ENCODE measurements at places on chromosomes 13 and 19.

DNA sequence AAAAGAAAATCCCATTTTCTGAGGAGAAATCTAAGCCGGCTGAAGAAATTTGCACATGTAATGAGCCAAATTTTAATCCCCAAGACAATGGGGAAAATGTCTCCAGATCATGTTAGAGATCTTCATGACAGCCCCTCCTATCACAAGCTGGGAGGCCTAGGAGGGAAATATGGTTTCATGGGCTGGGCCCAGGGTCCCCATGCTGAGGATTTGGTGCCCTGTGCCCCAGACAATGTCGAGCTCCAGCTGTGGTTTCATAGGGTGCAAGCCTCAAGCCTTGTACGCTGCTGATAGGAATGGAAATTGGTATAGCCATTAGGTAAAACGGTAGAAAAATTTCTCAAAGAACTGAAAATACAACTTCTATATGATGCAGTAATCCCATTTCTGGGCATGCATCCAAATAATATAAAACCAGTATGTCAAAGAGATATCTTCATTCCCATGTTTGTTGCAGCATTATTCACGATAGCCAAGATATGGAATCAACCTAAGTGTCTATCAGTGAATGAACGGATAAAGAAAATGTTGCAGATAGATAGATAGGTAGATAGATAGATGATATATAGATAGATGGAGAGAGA, 19.3 kb upstream of the FREM2 start:
- DNase-seq = no peak

DNA sequence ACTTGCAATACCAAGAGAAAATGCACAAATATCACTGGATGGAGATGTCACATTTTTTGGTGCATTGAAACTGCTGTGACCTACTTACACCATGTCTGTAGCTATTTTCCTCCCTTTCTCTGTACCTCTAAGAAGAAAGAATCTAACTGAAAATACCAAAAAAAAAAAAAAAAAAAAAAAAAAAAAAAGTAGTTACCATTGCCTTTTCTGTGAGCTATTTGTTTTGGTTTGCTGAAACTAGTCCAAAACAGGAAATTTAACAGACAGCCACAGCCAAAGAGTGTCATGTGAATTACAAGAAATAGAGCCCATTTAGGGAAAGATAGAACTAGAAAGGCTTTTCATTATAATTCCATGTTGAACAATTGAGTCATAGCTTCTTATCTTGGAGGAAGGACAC, 37.3 kb downstream of the TNFSF13B start:
- no peak for DNase-seq

GRCh38 chr19:43555185-43555770, 20.0 kb downstream of the XRCC1 start:
- peak; percentile 85 for DNase-seq

- DNase-seq = no peak
These were observed 12.5 kb downstream of the ZNF611 start for GRCh38 chr19:52722062-52723003.

Data from activated CD8-positive, alpha-beta memory T cell treated with anti-CD3 and anti-CD28 coated beads, Interleukin-2, amount 50 U/mL, for 4 hours (primary cell).